ENCODE measurements at places on chromosomes 11 and 22.

- peak; percentile 16 for DNase-seq
These were observed 7.4 kb upstream of the PMM1 start for GRCh38 chr22:41596776-41597634.

GRCh38 chr22:46803031-46803880, 40.8 kb downstream of the TBC1D22A start:
- no peak for DNase-seq

- DNase-seq, result no peak
These were observed 50.8 kb downstream of the ATG16L2 start for GRCh38 chr11:72864702-72865655.

GRCh38 chr11:36775130-36775529, 177.1 kb upstream of the RAG2 start:
- DNase-seq, result peak; percentile 9

- DNase-seq, result no peak
These were observed 42.6 kb downstream of the ACER3 start for GRCh38 chr11:76903325-76903724.

GRCh38 chr11:2273311-2273710, 2.9 kb upstream of the ASCL2 start:
- no peak for DNase-seq

GRCh38 chr11:24870048-24870447, 373.2 kb downstream of the LUZP2 start:
- DNase-seq, result no peak

DNA sequence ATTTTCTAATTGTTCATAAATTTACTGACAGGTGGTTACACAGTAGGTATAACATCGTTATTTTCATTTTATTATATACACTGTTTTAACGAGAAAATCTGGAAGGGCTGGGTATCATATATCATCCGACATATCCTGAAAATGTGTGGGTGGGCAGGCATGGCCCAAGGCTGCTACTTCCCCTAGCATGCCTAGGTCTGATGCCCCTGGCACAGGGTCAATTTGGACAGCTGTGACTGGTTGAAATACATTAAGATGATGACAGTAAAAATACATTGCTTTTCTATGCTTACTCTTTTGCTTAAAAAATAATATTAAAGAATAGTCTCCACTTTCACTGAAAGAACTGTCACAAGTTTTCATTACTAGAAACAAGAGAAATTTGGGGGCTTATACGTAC, 908.8 kb downstream of the OPCML start:
- no peak for DNase-seq

DNA sequence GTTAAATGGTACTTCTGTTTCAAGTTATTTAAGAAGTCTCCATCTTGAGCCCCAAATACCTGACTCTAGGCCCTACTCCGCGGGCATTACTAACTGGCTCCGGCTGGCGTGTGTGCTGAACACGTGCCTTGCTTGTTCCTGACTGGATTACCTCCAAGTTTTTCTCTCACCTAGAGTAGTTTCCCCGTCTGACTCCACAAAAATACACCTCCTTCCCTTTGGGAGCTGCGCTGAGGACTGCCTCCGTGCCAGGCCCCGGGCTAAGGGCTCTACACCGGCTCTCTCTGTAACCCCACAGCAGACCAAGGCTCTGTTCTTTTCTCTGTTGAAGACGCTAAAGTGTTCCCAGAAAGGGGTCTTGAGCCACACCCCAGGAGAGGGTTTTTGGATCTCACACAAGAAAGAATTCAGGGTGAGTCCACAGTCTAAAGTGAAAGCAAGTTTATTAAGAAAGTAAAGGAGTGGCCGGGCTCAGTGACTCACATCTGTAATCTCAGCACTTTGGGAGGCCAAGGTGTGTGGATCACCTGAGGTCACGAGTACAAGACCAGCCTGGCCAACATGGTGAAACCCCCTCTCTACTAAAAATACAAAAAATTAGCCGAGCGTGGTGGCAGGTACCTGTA, 61.8 kb downstream of the ANO1 start:
- DNase-seq, result no peak

- no peak for DNase-seq
These were observed 116.4 kb downstream of the TRIM29 start for GRCh38 chr11:120021391-120021953.

DNA sequence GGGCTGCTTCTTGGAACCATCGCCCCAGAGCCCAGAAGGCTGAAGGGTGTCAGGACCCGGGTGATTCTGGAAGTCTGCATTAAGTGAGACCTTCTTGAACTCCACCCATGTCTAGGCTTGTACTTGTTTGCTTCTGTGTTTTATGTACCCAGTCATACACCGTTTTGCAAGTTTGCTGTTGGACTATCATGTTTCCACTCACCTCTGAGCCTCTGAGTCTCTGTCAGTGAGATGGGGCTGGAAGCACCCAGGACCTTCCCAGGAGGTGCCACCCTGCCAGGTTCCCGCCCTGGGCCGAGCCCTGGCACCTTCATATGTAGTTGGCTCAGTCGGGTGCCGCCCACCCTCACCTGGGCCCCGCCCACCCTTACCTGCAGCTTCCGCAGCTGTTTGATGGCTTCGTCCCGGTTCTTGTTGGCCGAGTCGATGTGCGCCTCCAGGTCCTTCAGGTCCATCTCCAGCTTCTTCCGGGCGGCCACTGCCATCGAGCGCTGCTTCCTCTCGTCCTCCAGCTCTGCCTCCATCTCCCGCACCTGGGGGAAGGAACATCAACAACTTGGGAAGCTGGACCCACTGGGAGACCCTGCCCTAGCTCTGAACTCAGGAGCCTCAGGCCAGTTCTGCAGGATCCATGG, 35.1 kb downstream of the APOL1 start:
- DNase-seq, result no peak

DNA sequence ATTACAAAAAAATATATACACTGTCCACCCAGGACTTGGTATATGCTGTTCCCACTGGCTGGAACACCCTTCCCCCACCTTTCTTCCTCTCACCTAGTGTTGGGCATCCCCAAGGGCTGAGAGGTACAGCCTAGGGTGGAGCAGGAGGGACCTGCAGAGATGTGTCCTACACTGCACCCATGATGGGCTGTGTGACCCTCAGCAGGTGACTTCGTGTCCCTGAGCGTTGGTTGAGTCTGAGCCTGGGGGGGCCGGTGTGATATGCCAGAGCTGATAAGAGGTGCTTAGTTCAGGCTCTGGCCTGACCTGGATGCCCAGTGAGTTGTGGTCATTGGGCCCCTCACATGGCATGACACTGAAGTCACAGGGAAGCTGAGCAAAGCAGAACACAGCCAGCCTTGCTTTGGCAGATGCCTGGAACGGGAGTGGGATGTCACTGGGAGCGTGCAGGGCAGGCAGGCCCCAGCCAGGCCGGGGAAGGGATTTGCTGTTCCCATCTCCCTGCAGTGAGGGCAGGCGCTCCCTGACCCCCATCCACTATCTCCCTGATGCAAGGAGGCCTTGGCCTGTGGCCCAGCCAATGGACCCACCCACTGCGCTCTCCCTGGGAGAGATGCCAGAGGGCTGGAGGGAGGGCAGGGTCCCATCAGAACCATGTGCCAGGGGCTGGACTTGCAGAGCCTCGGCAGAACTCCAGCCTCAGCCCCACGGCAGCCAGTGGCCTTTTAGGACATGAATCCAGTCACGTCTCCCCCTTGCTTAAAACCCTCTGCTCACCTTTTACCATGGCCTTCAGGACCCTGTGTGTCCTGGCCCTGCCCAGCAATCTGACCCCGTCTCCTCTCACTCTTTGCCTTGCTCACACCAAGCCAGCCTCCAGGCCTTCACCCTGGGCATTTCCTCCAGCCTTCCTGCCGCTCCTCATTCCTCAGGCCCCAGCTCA, 138.9 kb downstream of the MN1 start:
- no peak for DNase-seq

DNA sequence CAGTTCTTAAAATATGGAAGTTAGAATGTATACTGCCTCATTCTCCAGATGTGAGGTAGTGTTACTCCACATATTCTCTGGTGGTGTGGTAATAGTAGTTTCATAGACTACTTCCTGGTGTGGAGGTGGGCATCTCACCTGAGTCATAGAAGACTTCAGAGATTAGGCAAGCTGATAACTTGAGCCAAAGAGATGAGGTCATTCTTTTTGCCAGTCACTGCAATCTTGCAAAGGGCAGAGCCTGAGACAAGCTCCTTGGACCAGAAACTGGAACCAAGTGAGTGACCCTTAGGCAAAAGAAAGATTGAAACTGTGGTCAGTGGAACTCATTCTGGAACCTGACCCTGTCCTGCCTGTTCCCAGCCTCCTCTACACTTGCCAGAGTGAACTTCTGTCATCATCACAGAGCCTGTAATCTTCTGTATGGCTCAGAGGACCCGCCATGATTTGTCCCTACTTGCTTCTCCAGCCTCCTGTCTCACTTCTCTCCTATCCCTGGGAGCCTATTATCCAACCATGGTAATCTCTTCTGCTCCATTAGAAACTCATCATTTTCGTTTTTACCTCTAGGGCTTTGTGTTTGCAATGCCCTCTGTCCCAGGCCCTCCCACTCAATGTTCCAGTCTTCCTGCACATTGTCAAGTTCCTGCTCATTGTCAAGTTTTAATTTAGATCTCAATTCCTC, 10.6 kb upstream of the CCDC83 start:
- DNase-seq, result peak; percentile 15

DNA sequence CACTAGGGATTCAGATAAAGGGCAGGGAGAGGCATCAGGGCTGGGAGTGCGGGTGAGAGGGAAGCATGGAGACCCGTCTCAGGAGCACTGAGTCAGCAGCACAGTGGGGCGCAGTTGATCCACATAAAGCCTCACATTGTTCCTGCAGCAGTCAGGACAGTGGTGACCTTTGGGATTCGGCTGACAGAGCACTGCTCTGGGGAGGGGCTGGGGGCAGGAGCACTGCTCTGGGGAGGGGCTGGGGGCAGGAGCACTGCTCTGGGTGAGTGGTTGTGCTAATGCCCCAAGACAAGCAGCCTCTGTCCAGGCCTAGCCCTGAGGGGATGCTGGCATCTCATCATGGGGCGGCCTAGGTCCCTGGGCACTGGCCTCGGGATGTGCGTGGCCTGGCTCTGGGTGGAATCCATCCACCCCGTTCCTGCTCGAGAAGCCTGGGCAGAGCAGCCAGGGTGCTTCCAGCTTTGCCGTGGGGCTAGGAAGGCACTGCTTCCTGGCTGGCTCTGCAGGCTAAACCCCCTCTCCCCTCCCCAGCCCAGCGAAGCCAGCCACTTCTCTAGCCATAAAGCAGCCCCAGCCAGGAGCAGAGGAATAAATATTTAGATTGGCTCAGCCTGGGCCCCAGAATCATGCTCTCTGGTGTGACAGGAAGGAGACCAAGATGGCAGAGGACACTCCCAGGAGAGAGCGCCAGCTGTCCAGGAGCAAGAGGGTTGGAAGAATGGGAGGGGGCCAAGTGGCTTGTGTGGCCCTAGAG, 7.3 kb downstream of the OAF start:
- no peak for DNase-seq

- DNase-seq, result no peak
These were observed 51.1 kb downstream of the WNT7B start for GRCh38 chr22:45925811-45926351.

GRCh38 chr11:118656563-118657165, 22.8 kb downstream of the TREH start:
- DNase-seq, result no peak

GRCh38 chr11:6926208-6927029, at the start of gene ZNF215:
TSS of gene ZNF215 (plus strand) at chr11:6926426. CDS start at chr11:6932273, 5,847 bp downstream.
- peak; percentile 83 for DNase-seq

GRCh38 chr11:76627606-76628005, 42.9 kb downstream of the LRRC32 start:
- no peak for DNase-seq

DNA sequence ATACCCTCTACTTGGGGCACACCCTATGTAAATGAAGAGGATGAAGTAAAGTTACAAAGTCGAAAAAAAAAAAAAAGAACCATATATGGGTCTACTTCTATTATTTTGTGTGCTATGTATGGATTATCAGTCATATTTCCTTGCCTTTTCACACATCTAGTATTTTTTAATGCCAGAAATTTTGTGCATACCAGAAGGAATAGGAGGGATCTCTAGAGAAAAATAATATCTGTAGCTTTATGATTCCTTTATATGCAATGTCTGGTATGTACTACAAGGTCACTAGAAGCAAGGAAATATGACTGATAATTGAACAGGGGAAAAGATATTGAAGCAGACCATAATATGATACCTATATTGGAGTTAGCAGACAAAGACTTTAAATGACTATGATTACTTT, 713.4 kb downstream of the OPCML start:
- no peak for DNase-seq

GRCh38 chr11:120273432-120273831, 33.5 kb downstream of the POU2F3 start:
- DNase-seq, result no peak

- no peak for DNase-seq
These were observed 2.5 kb downstream of the PANX1 start for GRCh38 chr11:94131047-94131717.

GRCh38 chr11:75577207-75577606, 15.2 kb downstream of the SERPINH1 start:
- DNase-seq, result peak; percentile 21

GRCh38 chr11:75356613-75357012, 5.2 kb upstream of the ARRB1 start:
- no peak for DNase-seq

- DNase-seq, result no peak
These were observed 814 bp upstream of the CDON start for GRCh38 chr11:126063507-126063852.

- no peak for DNase-seq
These were observed 61.2 kb downstream of the SHANK2 start for GRCh38 chr11:71191201-71191600.

GRCh38 chr11:18330921-18331320, 8.6 kb downstream of the GTF2H1 start:
- no peak for DNase-seq

DNA sequence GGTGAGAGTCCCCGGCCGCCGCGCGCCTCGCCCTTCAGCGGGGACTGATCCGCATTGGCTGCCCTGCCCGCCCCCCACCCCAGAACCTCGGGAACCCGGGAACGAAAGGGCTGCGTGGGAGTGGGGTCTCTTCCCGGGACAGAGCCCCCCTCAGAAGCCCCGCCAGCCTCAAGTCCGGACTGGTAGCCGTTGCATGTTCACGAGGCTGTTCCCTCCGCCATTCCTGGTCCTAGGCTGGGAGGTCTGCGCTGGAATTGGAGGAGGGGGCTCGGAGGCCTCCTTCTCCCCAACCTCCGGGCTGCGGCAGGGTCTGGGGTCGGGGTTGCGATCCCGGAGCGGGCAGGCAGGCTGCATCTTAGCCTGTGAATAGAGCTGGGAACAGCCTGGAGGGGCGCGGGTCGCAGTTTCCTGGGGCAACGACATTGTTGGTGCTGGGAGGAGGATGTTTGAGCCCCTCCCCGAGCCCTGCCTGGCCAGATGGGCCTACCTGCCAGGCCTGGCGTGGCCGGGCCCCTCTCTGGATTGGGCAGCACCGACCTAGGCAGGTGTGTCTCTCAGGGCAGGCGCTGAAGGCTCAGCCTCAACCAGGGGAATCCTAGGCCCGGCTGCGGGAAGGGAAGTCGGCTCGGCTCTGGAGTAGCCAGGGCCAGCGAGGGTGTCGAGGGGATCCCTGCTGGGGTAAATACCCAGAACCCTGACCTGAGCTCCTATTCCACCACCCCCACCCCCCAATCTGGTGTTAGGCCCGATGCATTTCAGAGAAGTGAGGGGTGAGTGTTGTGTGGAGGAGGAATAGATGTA, 670 bp downstream of the MAPK8IP1 start:
- DNase-seq, result no peak

GRCh38 chr11:73416786-73417185, 40.6 kb downstream of the RELT start:
- no peak for DNase-seq

Data from T1000 (cell line).